ENCODE measurements at places on chromosomes 13 and 19. TPM values are rescaled to one million over a fixed set of nuclear protein-coding genes. Genes with fewer than 3 reads are reported as not detected.

RNF225 gene
- not detected for total RNA-seq

GRCh38 chr19:1312767-1313694 lies 27.4 kb downstream of the EFNA2 start:
- no peak for DNase-seq

- DNase-seq: no peak
Measured at GRCh38 chr13:32317716-32318465, 2.6 kb downstream of the BRCA2 start.

DNA sequence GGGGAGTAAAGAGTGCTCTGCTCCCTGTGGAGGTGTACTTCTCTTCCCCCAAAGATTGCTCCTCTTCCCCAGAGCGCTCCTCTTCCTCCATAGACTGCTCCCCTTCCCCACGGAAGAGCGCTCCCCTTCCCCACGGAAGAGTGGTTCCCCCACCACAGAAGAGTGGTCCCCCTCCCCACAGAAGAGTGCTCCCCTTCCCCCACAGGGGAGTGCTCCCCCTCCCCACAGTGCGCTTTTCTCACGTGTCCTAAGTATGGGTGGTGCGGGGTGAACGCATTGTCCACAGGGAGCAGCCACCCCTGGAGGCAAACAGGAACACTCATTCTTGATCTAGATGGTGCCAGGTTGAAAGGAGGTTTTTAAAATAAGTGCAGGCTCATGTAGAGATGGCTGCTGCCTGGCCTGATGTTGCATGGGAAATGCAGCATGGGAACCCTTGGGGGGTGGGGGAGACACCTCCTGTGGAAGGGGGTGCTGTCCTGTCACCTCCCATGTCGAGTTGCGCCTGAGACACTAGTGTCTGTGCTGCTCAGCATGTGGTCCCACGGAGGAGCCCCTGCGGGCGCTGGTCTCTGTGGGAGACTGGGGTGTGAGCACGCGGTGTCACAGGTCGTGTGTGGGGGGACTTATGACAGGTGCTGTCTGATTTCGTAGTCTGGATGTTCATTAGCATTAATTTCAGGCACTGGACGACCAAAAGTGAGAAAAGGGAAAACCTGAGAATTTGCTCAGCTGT lies 52.2 kb downstream of the ATP11A start:
- DNase-seq: no peak

DNA sequence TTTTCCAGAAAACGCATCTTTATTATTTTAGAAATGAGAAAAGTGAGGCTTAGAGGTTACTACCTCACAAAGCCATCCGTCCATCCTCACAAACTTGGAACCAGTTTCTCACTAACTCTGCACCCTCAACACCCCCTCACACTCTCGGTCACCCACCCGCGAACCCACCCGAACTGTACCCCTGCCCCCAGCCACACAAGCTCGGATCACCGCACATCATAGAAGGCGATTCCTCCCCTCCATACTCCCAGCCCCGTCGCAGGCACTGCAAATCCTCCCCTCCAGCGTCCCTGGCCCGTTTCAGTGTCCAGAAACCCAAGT lies 238 bp downstream of the ZNF260 start:
- no peak for DNase-seq

- DNase-seq: no peak
Measured at GRCh38 chr19:2213799-2214198, 22.3 kb downstream of the PLEKHJ1 start.

- no peak for DNase-seq
Measured at GRCh38 chr19:50327461-50328223, 1.5 kb downstream of the KCNC3 start.

VWA8 gene
- 9.8 TPM for total RNA-seq

DNA sequence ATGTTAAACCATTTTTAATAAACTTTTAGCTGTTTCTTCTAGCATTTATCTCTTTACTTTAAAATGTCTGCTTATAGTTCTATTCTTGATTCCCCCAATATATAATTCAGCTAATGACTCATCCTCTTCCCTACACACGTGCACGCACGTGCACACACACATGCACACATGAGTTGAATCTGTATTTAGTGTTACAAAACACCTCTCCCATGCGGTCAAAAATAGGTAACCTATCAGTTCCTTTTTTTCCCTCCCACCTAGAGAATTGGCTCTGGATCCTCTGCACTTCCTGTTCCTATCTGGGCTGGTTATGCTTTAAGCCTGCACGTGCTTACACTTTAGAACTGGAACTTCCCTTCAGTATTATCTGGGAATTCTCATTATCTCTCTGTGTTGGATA lies 144.1 kb downstream of the PAN3 start:
- DNase-seq: peak; percentile 92

DNA sequence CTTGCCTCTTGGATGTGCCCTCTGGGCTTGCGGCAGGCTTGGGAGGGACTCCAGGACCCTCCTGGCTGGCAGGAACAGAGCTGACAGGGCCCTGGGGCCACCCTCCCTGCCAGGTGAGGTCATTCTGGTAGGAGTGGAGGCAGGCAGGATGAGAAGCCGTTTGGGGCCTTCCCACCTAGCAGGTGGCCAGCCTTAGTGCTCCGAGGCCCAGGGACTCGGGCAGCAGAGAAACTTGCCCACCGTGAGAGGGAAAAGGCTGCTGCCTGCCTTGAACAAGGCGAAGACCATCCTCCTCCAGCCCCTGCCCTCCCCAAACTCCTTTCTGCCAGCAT lies 8.5 kb downstream of the RFX1 start:
- DNase-seq: no peak

Data from epithelial cell of proximal tubule (primary cell).